ENCODE measurements at places on chromosomes 16 and 17.

DNA sequence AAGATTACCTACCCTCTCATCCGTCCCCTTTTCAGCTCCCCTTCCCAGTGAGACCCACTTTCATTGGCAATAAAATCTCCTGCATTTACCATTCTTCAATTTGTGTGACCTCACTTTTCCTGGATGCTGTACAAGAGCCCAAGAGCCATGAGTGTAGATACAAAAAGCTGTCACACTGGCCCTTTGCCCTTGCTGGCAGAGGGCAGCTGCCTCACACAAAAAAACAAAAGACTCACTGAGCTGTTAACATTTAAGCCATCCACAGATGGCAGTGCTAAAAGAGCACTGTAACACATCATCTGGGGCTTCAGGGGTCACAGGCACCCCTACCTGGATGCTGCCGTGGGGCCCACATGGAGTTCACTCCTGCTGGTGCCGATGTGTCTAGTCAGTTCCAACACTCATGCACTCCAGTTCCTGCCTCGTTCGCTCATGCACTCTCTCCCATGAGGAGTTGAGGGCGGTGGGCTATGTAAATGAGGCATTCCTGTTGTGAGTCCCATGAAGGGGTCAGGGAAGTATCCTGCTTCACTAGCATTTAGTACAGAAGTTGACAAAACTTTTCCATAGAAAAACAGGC is 123.1 kb downstream of the CA10 start:
- no peak for DNase-seq

DNA sequence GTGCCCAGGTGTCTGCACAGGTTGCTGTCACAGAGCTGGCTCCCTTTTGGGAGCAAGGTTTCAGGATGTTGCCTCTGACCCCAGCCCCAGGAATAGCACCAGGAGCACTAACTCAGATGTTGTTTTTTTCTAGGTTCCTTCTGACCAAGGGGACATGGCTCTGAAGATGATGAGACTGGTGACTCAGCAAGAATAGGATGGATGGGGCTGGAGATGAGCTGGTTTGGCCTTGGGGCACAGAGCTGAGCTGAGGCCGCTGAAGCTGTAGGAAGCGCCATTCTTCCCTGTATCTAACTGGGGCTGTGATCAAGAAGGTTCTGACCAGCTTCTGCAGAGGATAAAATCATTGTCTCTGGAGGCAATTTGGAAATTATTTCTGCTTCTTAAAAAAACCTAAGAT is 28.1 kb downstream of the SCPEP1 start:
- no peak for DNase-seq

GRCh38 chr16:81041696-81042095 is 6.1 kb downstream of the ATMIN start:
- no peak for DNase-seq

DNA sequence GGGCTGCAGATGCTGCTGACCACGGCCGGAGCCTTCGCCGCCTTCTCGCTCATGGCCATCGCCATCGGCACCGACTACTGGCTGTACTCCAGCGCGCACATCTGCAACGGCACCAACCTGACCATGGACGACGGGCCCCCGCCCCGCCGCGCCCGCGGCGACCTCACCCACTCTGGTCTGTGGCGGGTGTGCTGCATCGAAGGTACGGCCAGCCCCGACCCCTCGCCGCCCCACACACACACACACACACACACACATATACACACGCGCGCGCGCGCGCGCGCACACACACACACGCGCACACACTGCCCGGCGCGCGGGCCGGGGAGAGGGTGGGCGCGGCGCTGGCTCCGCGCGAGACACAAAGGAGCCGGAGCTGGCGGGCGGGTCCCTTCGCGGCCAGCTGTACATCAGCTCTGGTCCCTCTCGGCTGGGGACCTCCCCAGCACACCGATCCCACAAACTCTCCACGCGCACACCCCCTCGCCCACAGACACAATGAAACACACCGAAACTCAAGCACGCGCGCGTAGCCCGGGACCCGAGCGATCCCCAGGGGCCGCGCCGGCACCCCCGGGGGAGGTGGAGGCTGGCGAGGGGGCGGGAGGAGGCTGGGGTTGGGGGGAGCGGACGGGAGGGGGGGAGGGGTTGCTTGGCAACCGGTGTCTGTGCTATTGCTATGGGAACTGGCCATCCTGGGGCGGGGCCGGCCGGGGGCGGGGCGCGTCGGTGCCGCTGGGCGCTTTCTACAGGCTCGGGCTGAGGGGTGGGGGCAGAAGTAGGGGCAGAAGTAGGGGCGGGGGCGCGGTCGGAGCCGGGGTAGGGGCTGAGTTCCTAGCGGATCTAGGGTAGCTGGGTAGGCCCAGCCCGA is 658 bp downstream of the CACNG4 start:
- DNase-seq, result no peak

DNA sequence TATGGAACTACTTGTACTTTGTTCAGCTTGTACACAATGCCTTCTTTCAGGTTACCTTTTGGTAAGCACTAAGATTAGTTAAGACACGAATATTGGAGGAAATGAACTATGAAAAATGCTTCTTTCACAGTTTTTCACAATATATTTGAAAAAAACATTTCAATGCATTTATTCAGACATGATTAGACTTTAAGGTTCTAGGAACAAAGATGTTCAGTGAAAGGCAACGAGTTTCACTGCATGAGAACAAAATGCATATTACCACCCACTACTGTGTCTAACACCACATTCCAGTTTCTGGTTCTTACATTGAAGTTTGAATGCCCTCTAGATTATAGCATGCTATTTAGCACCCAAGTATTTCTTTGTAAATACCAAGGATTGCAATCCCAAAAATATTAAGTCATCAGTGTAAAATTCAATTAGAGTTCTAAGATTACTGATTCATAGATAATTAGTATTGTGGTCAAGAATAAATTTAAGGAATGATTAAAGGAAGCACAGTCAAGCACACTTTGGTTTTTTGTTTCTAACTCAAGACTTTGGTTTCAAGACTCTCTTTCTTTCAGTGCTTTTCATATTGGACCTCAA is 261.7 kb downstream of the CEP112 start:
- DNase-seq, result no peak

DNA sequence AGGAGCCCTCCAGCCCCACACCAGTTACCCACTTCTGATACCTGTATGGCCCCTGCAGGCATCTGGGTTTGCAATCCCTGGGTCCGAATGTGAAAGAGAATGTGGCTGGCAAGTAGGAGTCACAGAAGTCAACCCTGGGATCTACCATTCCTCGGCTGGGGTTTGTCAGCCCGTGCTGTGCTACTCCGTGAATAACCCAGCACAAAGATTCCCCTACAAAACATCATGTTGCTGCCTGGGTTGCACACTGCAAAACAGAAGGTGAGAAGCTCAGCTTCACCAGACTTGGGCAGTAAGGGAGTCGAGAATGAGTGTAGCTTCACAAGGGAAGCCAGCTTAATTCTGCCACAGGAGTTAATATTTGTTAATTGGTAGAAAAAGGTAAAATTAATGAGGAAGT is 137.1 kb downstream of the ZFHX3 start:
- no peak for DNase-seq

GRCh38 chr17:74219576-74220133 is 6.3 kb downstream of the TTYH2 start:
- no peak for DNase-seq

GRCh38 chr16:10637337-10638037 is 57.1 kb upstream of the EMP2 start:
- no peak for DNase-seq

GRCh38 chr17:2710803-2711607 is 559 bp downstream of the CLUH start:
- DNase-seq, result no peak

GRCh38 chr17:67125924-67126323 is 81.6 kb downstream of the CACNG1 start:
- DNase-seq, result no peak

DNA sequence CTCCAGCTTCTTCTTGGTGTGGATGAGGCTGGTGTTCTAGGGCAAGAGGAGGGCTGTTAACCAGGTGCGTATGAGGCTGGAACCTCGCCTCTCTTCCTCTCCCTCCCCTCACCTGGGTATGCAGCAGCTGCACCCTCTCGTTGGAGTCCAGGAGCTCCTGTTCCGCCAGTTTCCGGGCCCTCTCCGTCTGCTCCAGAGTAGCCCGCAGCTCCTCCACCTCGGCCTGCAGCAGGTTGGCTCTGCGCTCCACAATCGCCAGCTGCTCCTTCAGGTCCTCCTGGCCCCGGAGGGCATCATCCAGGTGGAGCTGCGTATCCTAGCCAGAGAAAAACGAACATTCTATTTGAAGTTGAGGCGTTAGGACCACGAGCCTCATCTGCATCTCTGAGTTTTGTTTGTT is 25.4 kb downstream of the MYH3 start:
- DNase-seq, result no peak

DNA sequence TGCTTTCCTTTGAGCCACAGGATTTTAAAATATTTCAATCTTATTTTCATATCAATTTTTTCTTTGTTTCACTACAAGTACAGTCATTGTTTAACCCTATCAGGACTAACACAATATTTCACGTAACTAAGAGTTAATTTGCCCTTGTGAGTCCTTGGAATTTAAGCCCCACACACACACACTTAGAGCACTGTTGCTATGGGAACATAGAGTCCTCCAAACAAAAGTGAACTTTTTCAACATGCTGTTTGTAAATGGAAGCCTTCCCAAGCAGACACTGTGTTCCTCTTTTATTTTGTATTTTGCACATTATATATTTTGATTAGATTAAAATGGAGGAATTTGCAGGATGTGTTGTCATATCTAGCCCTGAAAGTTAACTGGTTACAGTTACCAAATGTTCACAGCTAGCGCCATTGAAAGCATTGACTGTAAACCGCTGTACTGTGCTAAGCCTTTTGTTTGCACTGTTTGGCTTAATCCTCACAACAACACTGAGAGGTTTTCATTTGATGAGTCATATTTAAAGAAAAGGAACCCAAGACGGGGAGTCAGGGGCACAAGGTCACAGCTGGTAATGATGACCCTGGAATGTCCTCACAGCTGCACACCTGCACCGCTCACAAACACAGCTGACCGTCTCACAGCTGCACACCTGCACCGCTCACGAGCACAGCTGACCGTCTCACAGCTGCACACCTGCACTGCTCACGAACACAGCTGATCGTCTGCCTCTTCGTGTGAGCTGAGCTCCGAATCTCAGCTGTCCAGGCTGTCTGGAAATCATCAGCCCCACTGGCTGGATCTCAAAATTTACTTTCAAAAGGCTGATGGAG is 6.3 kb downstream of the HSBP1 start:
- no peak for DNase-seq

GRCh38 chr17:80529904-80530292 is 14.7 kb upstream of the RPTOR start:
- DNase-seq, result no peak

DNA sequence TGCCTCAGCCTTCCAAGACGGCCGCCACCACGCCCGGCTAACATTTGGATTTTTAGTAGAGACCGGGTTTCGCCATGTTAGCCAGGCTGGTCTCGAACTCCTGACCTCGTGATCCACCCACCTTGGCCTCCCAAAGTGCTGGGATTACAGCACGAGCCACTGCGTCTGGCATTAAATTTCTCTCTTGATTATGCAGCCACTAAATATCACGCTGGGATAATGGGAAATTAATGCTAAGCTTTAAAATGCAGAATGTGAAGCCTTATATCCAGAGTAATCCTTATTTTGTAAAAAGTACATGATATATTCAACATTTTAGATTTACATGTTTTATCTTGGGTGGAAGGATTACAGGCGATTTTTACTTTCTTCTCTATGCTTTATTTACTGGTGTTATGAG is 89.2 kb downstream of the ANKRD11 start:
- no peak for DNase-seq

DNA sequence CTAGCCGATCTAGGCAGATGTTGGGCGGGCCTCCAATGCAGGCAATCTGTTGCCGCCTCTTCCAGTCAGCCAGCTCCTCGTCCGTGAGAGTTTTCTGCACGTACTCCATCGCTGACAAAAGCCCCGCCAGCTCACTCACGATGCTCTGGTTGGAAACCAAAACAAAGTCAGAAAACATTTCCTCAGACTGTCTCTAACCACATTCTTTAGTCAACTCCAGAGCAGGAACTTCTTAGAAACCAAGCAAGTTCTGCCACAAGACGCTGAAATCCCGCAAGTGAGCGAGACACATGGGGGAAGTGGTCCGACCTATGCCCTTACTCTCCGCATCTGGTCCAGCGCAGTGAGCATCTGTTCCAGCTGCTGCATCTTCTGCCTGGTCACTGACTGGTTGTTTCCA is 49.1 kb downstream of the STAT5A start:
- DNase-seq, result no peak

DNA sequence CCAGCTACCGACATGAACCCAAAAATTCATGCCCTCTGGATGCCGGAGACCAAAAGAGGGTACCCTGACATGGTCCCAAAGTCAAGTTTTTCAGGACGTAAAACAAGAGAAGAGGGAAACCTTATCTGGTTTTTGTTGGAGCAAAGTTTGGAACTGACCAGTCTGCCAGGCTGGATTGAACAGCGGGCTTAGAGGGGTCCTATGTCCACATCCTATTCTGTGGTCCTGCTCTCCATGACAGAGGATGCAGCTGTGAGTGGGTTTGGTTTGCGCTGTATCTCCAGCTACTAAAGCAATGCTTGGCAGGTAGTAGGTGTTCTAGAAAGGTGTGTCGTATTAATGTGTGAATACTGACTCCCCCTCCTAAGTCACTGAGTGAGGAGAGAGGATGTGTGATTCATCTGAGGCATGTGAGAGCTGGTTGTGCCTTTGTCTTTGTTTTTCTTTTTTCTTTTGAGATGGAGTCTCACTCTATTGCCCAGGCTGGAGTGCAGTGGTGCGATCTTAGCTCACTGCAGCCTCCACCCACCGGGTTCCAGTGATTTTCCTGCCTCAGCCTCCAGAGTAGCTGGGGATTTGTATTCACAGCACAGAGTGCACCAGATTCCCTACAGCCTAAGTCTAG is 31.0 kb downstream of the PMM2 start:
- DNase-seq, result no peak

- no peak for DNase-seq
Observed at GRCh38 chr16:79348521-79349306, 251.8 kb downstream of the MAF start.

GRCh38 chr17:44071198-44071520 is 624 bp downstream of the G6PC3 start:
- no peak for DNase-seq

DNA sequence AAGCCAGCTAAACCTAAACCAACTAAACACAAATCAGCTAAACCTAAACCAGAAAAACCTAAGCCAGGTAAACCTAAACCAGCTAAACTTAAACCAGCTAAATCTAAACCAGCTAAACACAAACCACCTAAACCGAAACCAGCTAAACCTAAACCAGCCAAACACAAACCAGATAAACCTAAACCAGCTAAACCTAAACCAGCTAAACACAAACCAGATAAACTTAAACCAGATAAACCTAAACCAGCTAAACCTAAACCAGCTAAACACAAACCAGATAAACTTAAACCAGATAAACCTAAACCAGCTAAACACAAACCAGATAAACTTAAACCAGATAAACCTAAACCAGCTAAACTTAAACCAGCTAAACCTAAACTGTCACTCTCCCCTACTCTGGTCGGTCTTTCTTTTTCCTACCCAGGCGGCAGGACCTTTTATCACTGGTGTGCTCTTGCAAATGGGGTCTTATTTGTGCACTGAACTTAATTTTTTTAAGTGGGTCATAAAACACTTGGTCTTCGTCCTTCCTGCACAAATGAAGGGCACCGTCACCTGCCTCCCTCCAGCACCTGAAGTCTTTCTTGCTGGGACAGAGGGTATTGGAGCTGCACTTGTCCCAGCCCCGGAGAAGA is 7.2 kb downstream of the EVPL start:
- DNase-seq, result no peak
